Smooth muscle cell of the pulmonary artery (primary cell): ENCODE measurements at places on chromosomes 12 and 14. TPM values are rescaled to one million over a fixed set of nuclear protein-coding genes. Genes with fewer than 3 reads are reported as not detected.

Gene BATF
- 0.26 TPM in 1 of 2 replicates, not detected in the other for total RNA-seq

Gene AGAP2
- total RNA-seq, result 0.17 and 0.20 TPM in 2 replicates

Gene JPH4
- total RNA-seq, result not detected in 2 replicates

Gene RNASE4
- 58.3 and 59.6 TPM in 2 replicates for total RNA-seq

Gene RDH12
- not detected in 2 replicates for total RNA-seq

Gene REC8
- 0.65 and 1.2 TPM in 2 replicates for total RNA-seq

Gene CCDC92
- 13.0 and 15.1 TPM in 2 replicates for total RNA-seq

Gene CIROP
- 0.13 TPM in 1 of 2 replicates, not detected in the other for total RNA-seq

Gene NRIP2
- total RNA-seq, result 0.07 TPM in 1 of 2 replicates, not detected in the other

Gene PLCZ1
- not detected in 2 replicates for total RNA-seq

Gene MUCL1
- not detected in 2 replicates for total RNA-seq

Gene PARPBP
- total RNA-seq, result 3.1 and 5.1 TPM in 2 replicates

Gene JKAMP
- total RNA-seq, result 90.2 and 103 TPM in 2 replicates

Gene FAM181A
- not detected in 2 replicates for total RNA-seq

Gene CMKLR1
- total RNA-seq, result 2.9 and 5.4 TPM in 2 replicates

Gene BTG1
- total RNA-seq, result 36.8 and 61.4 TPM in 2 replicates

Gene HRK
- 0.07 and 0.76 TPM in 2 replicates for total RNA-seq

Gene KSR2
- total RNA-seq, result under 0.01 TPM in 2 replicates

Gene SERPINA3
- total RNA-seq, result 9.7 and 37.5 TPM in 2 replicates

Gene MLXIP
- 25.2 and 27.7 TPM in 2 replicates for total RNA-seq
